ENCODE measurements at places on chromosomes 3 and 15. TPM values are rescaled to one million over a fixed set of nuclear protein-coding genes. Genes with fewer than 3 reads are reported as not detected.

DNA sequence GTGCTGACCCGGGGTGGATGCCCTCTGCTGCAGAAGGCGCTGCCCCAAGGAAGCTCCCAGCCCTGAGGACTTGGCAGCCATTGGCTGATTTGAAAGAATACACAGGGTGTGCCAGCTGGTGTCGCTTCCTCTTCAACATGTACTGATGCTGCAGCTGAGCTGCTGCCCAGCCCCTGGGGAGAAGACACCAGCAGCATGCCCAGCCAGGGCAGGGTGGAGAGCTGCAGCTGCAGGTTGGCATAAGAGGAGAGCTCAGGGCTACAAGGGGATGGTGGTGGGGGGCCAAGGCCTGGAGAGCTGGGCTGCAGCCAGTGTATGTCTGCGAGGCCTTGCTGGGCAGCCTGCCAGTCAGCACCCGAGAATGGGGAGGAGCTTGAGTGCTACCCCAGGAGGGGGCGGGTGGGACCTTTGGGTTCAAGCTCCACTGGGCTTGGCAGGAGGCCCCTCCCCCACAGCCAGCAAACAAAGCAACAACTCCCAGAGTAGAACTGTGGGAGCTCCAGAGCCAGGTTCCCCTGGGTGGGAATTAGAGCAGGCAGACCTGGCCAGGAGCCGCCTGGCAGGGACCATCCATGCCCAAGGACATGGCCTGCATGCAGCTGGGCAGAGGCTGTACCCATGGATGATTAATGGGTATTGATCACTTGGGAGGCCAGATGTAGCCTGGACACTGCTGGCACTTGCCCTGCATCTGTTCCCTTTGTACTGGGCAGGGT lies 9.2 kb upstream of the SEMA4B start:
- DNase-seq = peak; percentile 75

The ACTC1 gene
- total RNA-seq = 0.15 TPM

DNA sequence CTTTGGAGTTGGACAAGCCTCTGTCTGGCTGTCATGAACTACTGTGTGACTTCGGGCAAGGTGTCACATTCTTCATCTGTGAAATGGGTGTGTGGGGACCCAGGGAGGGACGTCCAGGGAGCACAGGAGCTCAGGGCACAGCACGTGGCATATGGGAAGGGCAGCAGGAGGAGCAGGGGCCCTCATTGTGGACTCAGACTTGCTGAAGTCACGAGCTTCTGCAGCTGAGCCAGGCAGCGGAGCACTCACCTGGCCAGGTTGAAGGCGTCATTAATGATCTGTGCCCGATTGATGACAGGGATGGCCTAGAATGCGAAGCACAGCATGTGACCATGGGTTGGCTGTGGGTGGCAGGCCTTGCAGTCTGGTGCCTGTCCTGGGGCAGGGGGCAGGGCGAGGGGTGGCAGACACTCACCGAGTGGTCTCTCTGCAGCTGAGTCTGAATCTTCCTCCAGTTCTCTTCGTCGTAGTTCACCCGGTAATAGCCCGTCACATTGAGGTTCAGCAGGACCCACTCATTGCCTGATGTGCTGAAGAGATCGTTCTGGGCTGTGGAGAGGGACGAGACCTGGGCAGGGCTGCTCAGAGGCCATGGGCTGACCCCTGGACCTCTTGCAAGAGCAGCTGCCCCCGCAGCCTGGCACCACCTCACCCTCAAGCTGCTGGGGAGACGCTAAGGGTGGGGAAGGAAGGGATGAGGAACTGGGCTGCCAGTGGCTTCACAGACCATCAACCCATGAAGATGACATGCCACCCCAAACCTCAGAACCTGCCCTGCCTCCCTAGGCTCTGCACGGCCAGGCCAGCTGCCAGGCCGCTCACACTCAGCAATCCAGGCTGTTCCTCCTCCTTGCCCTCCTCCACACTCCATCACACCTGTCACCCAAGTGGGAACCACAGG lies 15.4 kb downstream of the ANPEP start:
- DNase-seq = no peak

GRCh38 chr3:105513042-105513441 lies 146.3 kb downstream of the ALCAM start:
- no peak for DNase-seq

DNA sequence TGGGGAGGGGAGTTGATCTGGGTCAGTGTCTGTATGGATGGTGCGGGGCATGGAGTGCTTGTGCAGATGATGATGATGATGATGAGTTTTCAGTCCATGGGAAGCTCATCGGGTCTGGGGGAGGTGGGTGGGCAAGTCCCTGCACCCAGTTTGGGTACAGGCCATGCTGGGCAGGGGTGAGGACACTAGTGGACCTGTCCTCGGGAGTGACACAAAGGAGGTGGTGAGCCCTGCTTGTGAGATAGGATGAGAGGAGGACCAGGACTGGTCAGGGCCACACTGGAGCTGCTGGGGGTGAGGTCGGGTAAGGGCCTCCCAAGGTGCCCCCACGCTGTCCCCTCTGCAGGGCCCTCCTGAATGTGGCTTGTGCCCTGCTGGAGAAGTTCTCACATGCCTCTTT lies 177.9 kb downstream of the APBA2 start:
- DNase-seq = no peak

The EOGT gene
- 58.0 TPM for total RNA-seq

DNA sequence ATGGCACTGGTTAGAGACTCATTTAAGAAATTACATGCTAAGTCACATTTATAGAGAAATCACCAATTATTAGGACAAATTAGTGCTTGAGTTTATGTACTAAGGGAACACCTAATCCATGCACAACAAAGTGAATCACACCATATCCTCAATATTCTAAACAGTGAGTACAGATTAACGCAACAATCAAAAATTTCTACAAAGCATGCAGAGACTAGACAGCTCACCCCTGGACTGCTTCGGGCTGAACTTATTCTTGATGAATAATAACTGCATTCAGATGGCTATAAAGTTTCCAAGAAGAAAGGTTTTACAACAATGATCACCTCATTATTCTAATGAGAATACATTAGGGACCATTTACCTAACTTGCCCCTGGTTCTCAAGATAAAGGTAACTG lies 66.5 kb downstream of the LRRFIP2 start:
- no peak for DNase-seq
